Adipose tissue (tissue), 3 donors: ENCODE measurements at places on chromosomes 7 and 10. TPM values are rescaled to one million over a fixed set of nuclear protein-coding genes. Genes with fewer than 3 reads are reported as not detected.

Gene PRDX3
- polyA plus RNA-seq, result 188 TPM

Gene FEZF1
- polyA plus RNA-seq, result not detected

Gene ADGRA1
- polyA plus RNA-seq, result not detected

Gene BLNK
- polyA plus RNA-seq, result 8.0 TPM

Gene TMEM213
- polyA plus RNA-seq, result not detected

Gene RADIL
- 6.2 TPM for polyA plus RNA-seq

Gene SLC13A1
- polyA plus RNA-seq, result not detected

Gene GRID1
- 1.7 TPM for polyA plus RNA-seq

Gene RASA4B
- 9.7 TPM for polyA plus RNA-seq

Gene AKR1D1
- polyA plus RNA-seq, result not detected

Gene RPEL1
- not detected for polyA plus RNA-seq

Gene SDK1
- polyA plus RNA-seq, result 3.2 TPM

Gene GSDME
- polyA plus RNA-seq, result 0.85 TPM

Gene DNAJC1
- polyA plus RNA-seq, result 22.8 TPM

Gene PRKCQ
- 0.11 TPM for polyA plus RNA-seq

Gene ADCYAP1R1
- polyA plus RNA-seq, result 0.90 TPM

Gene UTF1
- polyA plus RNA-seq, result not detected

Gene CCDC201
- not detected for polyA plus RNA-seq
